T-cell (primary cell): ENCODE measurements at places on chromosomes 16 and 17. TPM values are rescaled to one million over a fixed set of nuclear protein-coding genes. Genes with fewer than 3 reads are reported as not detected.
A peak's percentile ranks its signal among the peaks of the same experiment; 100 is the strongest.

The SLC13A2 gene
- not detected for total RNA-seq

The G6PC1 gene
- total RNA-seq = not detected

The SP6 gene
- 0.13 TPM for total RNA-seq

The CHP2 gene
- total RNA-seq = not detected

The VAT1L gene
- total RNA-seq = not detected

- DNase-seq = no peak
- H3K4me1 ChIP-seq = peaks cover 17% of the 10 kb centered on the region
- no peak overlapping the region for H3K4me3 ChIP-seq
- H3K27me3 ChIP-seq = no peaks in the 10 kb centered on the region
- no peak overlapping the region for H3K27ac ChIP-seq
Measured at GRCh38 chr17:65564793-65565192, 3.3 kb upstream of the AXIN2 start.

GRCh38 chr17:1107083-1107776, 72.6 kb downstream of the ABR start:
- H3K27me3 ChIP-seq = no peaks in the 10 kb centered on the region
- peaks cover 3% of the 10 kb centered on the region for H3K36me3 ChIP-seq
- no peak overlapping the region for H3K27ac ChIP-seq
- no peak for DNase-seq

GRCh38 chr17:44307387-44308186, 814 bp upstream of the RUNDC3A start:
- H3K4me3 ChIP-seq = peak overlapping the region; percentile 32
- no peak overlapping the region for H3K27ac ChIP-seq
- no peaks in the 10 kb centered on the region for H3K36me3 ChIP-seq
- H3K27me3 ChIP-seq = peaks cover 8% of the 10 kb centered on the region
- peaks cover 10% of the 10 kb centered on the region for H3K4me1 ChIP-seq

GRCh38 chr17:64329588-64329987, 61.1 kb downstream of the PECAM1 start:
- H3K36me3 ChIP-seq = peaks cover 16% of the 10 kb centered on the region
- H3K27ac ChIP-seq = no peak overlapping the region
- H3K27me3 ChIP-seq = no peaks in the 10 kb centered on the region

GRCh38 chr17:73929860-73930430, 273.5 kb upstream of the RPL38 start:
- no peak overlapping the region for H3K4me3 ChIP-seq
- H3K27me3 ChIP-seq = no peaks in the 10 kb centered on the region
- H3K36me3 ChIP-seq = no peaks in the 10 kb centered on the region
- DNase-seq = no peak
- H3K4me1 ChIP-seq = no peaks in the 10 kb centered on the region
- H3K27ac ChIP-seq = no peak overlapping the region

- no peak overlapping the region for H3K27ac ChIP-seq
- no peak for DNase-seq
- no peak overlapping the region for H3K4me3 ChIP-seq
Measured at GRCh38 chr17:41185001-41185400, 290 bp upstream of the KRTAP4-1 start.

DNA sequence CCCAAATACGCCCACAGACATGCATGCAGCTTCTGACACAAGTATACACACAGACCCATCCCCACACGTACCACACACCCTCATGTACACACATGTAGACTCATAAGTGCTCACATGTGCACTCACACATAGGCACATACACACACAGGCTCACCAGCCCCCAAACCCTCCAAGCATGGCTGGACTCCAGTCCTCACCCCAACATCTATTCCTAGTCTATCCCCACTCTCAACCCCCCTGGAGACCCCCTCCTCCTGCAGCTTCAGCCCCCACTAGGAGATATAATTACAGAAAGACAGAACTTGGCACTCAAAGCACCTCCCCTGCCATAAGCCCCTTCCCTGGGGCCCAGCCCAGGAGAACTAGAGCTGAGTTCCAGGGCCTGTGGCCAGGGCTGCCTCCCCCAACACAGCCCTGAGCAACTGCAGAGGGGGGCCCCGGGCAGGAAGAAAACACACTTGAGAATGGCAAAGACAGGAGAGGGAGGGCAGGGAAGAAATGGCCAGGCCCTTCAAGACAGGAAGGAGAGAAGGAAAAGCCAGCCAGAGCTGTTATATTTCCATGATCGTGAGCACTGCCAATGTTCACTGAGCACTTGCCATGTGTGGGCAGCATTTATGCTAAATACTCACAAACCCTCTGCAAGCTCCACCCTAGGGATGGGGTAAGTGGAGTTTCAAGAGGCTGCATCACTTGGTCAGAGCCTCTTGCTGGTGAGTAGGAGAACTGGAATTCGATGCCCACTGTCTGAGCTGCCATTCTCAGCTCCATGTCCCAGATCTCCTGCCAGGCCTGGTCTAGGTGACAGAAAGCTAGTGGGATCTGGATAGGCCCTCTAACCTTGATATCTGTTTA, 224.5 kb downstream of the ZNF423 start:
- no peak for DNase-seq
- no peaks in the 10 kb centered on the region for H3K36me3 ChIP-seq
- no peak overlapping the region for H3K4me3 ChIP-seq

DNA sequence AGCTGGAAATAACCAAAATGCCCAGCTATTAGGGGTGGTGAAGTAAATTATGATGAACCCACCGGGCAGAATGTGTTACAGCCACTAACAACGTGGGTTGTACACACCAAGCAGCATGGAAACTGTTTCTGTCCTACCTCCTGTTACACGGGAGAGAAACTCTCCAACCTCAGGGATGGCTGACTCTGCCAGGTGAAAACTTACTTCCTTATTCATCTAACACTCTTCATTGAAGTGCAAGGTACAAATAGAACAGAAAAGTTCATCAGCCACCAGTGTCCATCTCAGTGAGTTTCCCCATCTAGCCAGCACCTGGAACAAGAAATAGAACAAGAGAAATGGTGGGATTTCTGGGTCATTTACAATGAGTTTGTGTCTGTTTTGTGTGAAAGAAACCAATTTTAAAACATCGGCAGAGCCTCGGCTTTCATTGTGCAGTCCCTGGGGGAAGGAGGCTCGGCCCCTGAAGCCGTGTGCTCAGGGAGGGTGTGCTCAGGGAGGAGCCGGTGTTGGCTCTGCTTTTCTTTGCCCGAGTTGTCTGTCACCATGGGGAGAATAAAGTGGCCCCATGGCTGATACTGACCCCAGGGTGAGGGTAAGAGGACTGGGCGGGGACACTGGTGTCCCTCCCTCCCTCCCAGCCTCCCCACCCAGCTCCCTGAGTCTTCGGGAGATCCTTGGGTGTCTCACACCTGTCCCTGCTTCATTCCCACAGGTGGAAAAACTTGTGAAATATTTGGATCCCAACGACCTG, 39.8 kb downstream of the RAB11FIP4 start:
- no peak overlapping the region for H3K27ac ChIP-seq
- H3K4me1 ChIP-seq = peaks cover 6% of the 10 kb centered on the region
- H3K36me3 ChIP-seq = no peaks in the 10 kb centered on the region

GRCh38 chr17:48575673-48576478, 2.3 kb downstream of the HOXB4 start:
- H3K4me3 ChIP-seq = no peak overlapping the region
- peaks cover 42% of the 10 kb centered on the region for H3K4me1 ChIP-seq
- DNase-seq = no peak

- DNase-seq = no peak
- no peak overlapping the region for H3K27ac ChIP-seq
- H3K36me3 ChIP-seq = no peaks in the 10 kb centered on the region
- no peaks in the 10 kb centered on the region for H3K4me1 ChIP-seq
- H3K27me3 ChIP-seq = peaks cover 2% of the 10 kb centered on the region
Measured at GRCh38 chr17:22273308-22273707, 581.0 kb downstream of the KCNJ18 start.

DNA sequence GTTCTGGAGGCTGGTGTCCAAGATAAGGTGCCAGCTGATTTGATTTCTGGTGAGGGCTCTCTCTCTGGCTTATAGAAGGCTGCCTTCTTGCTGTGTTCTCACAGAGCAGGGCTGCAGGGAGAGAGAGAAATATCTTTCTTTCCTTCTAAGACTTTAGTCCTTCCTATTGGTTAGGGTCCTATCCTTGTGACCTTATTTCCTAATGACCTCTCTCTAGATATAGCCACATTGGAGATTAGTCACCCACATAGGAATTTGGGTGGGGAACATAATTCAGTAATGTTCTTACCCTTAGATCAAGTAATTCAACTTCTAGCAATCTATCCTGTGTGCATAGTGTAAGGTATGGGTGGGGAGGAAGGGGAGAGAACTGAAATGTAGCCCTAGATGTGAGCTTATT, 18.0 kb upstream of the ABCA5 start:
- no peaks in the 10 kb centered on the region for H3K36me3 ChIP-seq
- H3K4me1 ChIP-seq = no peaks in the 10 kb centered on the region
- no peak overlapping the region for H3K4me3 ChIP-seq
- no peak for DNase-seq
- H3K27ac ChIP-seq = no peak overlapping the region
- H3K27me3 ChIP-seq = peaks cover 11% of the 10 kb centered on the region

DNA sequence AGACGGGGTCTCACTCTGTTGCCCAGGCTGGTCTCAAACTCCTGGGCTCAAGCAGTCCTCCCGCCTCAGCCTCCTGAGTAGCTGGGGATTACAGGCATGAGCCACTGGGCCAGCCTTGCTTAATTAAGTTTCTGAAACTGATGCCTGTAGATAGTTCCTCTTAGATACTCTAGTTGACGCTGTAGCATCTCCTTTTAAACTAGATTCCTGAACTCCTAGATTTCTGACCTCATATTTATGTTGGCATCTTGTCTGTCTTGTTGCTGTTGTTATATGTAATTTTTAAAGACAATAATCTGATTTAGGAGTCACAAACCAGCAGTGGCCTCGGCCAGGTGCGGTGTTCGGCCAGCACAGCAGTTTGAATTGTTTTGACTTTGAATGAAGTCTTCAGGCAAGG, 37.5 kb downstream of the DHRS7B start:
- no peak overlapping the region for H3K4me3 ChIP-seq
- H3K27me3 ChIP-seq = no peaks in the 10 kb centered on the region
- DNase-seq = no peak
- no peaks in the 10 kb centered on the region for H3K4me1 ChIP-seq

DNA sequence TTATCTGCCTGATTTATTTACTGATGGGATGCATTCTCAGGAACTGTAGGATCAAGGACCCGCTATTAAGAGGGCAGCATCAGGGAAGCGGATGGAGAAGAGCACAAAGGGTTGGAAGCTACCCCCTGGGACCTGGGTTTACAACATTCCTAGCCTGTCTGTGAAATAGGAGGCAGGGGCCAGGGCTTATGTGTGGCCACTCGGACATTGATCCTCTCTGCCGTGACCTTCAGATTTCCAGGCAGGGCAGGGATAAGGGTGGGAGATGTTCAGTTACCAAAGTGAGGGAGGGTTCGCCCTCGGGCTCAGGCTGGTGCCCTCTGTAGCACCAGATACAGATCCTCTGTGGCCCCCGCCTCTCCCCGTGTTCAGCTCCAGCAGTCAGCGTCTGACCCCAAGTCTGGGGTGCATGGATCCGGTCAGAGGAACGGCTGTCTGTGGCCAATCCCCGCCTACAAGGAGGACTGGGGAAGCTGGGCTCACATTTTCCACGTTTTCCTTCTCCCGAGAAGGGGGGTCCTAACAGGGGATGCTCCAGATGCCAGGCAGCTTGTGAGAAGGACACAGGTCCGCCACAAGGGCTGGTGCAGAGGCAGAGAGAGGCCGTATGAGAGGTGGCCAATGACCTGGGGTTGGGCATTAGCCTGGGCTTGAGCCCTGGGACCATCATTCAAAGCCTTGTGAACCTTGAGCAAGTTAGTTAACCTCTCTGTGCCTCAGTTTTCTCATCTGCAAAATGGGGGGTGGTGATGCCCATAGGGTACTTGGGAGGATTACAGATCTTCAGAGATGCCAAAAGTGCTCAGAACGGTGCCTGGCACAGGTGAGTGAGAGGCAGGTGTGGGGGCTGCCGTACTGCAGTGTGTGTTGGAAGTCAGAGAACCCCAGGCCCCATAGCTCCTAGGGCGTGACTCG, 48.3 kb downstream of the ATP2C2 start:
- H3K27me3 ChIP-seq = peaks cover 32% of the 10 kb centered on the region
- H3K36me3 ChIP-seq = no peaks in the 10 kb centered on the region
- DNase-seq = no peak

GRCh38 chr16:3060339-3061127, 4.9 kb upstream of the IL32 start:
- no peaks in the 10 kb centered on the region for H3K27me3 ChIP-seq
- peaks cover 2% of the 10 kb centered on the region for H3K36me3 ChIP-seq
- H3K27ac ChIP-seq = peak overlapping the region; percentile 12

DNA sequence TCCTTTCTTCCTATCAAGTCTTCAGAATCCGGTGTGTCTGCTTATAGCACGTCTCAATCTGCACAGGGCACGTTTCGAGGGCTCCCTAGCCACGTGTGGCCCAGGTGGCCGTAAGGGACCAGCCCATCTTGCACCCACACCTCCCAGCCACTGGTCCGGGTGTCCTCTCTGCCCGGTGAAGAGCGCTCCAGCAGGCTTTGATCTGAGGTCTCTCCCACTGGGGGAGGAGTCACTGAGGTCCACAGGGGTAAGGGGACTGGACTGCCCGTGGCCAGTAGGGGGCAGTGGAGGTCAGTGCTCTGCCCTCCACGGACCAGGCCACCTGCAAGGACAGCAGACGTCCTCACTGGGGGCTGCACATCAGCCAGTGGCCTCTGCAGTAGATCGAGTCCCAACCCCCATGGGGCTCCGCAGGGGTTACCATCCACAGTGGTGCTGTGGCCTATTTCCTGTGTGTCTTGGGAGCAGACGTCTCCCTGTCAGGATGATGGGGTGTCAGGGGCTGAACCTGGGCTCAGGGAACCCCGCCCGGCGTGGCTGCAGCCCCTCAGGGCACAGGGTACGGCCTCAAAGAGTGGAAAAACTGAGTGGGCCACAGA, 204.1 kb upstream of the CIBAR2 start:
- H3K27ac ChIP-seq = no peak overlapping the region
- H3K27me3 ChIP-seq = peaks cover 12% of the 10 kb centered on the region
- no peak overlapping the region for H3K4me3 ChIP-seq
- H3K4me1 ChIP-seq = peaks cover 14% of the 10 kb centered on the region
- H3K36me3 ChIP-seq = no peaks in the 10 kb centered on the region

- H3K36me3 ChIP-seq = no peaks in the 10 kb centered on the region
- no peak overlapping the region for H3K4me3 ChIP-seq
- DNase-seq = no peak
- H3K4me1 ChIP-seq = peaks cover 52% of the 10 kb centered on the region
- H3K27ac ChIP-seq = peak overlapping the region; percentile 87
Measured at GRCh38 chr17:42272162-42272907, 3.9 kb downstream of the STAT5B start.

- H3K27ac ChIP-seq = no peak overlapping the region
- H3K4me3 ChIP-seq = no peak overlapping the region
- DNase-seq = no peak
Measured at GRCh38 chr17:42347606-42348005, 40.6 kb downstream of the STAT3 start.

GRCh38 chr17:34375426-34375997, 12.5 kb upstream of the CCL1 start:
- no peaks in the 10 kb centered on the region for H3K36me3 ChIP-seq
- no peaks in the 10 kb centered on the region for H3K4me1 ChIP-seq
- H3K27ac ChIP-seq = no peak overlapping the region
- H3K4me3 ChIP-seq = no peak overlapping the region
- H3K27me3 ChIP-seq = no peaks in the 10 kb centered on the region
- no peak for DNase-seq

DNA sequence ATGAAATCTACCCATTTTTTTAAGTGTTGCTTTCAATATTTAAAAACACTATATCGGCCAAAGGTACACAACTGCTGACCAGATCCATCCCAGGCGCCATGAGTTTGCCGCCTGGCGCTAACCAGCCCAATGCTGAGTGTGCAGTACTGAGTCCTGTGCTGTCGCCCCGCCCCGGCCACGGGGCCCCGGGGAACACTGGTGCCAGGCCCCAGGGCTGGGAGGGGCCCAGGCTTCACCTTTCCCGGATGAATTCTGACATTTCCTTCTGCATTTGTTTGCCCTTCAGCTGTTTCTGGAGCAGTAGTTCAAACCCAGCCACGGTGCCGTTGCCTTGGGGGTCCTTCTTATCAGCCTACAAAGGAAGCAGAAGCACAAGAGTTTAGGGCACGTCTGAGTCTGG, 37.8 kb upstream of the RCVRN start:
- H3K36me3 ChIP-seq = no peaks in the 10 kb centered on the region
- H3K27me3 ChIP-seq = no peaks in the 10 kb centered on the region
- no peaks in the 10 kb centered on the region for H3K4me1 ChIP-seq
- H3K4me3 ChIP-seq = no peak overlapping the region
